Midbrain (tissue), 1 donor: ENCODE measurements at places on chromosomes 5 and 9.

DNA sequence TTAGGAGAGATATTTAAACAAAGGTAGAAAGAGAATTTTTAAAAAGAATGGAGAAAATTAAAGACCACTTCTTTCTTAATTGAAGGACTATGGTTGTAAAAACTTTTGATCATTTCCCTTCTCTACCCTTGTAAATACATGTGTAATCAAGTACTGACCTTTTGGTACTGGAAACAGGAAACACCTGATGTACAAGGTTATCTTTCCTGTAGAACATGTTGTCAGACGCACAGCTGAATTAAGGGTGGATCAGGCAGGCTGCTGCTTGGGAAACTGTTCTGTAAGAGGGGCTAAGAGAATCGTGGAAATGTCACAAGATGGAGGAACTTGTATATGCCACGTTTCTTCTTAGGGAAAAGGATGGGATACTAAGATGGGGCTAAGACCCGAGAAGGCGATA lies 341.6 kb downstream of the ZNF608 start:
- no peak for DNase-seq

DNA sequence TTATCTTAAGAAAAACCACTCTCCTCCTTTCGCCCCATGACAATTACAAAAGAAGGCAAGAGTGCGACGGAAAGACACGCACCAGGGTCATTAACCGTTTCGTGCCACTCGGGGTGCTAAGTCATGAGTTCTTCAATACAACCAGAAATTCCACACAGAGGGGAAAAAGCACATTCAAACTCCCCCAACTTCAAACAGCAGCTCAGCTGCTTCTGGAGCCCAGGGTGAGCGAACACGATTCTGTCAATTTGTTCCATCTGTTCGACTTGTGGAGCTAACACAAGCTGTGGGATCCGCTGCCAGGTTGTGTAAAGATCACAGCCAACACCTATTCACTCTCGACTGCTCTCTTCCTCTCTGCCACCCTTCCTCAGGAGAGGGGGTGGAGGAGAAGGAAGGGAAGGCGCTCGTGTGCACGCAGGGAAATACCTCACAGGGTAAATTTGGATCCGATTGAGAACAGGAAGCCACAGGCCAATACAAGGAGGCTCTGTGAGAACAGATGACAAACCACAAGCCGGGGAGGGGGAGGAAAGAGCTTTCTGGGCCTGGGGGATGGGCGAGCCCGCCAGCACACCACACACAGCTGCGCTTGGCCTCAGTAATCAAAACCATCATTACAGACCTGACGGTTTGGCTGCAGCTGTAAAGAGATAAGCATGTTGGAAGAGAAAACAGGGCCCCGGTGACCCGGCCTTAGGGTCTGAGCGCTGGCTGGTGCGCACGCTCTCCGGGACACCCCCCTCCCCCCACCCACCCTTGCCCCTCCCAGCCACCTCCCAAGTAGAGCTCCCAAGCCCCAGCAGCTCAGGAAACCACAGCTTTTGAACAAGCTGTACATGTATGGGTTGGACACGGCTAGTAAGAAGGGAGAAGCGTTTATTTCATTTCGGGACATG lies 54.3 kb downstream of the PTCH1 start:
- peak; percentile 81 for DNase-seq

DNA sequence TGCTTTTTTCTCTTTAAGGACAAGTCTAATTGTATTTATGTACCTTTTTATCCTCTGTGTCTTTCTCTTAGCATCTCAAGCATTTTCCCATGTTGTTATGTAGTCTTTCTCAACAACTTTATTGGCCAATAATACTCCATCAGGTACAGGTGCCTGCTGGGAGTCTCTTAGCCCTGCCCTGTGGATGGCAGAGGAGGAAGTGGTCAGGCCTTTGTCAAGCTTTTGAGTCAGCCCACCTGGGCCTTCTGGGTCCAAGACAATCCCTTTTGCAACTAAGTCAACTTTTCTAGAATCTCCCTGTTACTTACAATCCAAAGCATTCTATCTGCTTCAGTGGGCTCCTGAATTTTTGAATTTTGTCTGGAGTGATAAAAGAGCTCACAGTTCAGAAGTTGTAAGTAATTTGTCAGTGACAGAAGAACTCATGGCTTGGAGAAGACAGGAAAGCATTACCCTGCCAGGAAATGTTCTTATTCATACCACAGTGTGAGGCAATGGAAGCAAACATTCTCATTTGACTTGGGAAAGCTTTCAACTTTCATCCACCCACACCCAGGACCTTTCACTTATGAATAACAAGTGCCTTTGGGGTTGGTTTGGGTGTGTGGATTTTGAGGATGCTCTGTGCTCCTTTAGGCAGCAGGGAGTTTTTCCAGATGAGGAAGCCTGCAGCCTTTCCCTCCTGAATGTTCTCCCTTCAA lies 200.0 kb upstream of the S1PR3 start:
- DNase-seq = no peak

DNA sequence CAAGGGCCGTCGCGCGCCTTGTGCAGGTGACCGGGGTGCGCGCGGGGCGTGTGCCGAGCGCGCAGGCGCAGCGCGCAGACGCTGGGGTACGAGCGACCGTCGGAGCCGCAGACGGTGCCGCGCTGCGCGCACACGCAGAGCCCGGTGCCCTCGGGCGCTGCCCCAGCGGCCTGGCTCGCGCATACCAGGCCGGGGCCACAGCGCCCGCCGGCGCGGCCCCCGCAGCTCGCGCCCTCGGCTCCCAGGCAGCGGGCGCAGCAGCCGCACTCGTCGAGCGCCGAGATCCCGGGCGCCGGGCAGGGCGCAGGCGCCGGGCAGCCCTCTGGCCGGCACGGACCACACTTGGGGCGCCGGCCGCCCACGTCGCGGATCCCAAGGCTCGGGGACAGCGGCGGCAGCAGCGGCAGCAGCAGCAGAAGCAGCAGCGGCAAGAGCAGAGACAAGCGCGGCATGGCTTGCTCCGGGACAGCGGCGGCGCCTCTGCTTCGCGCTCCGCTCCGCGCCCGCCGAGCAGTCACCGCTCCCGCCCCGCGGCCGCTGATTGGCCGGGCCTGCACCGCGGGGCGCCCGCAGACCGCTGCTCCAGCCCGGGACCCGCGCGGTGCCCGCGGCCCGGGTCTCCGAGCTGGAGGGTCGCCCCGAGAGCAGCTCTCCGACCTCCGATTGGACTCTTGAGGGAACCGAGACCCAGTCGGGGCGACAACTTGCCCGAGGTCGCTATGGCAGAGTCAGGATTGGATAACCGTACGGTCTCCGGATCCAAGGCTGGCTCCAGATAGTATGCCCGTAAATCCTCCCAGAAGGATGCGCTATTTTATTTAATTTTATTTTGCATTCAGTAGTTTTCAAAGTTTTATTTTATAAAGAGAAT lies at the start of gene IGFBPL1:
Gene IGFBPL1 (minus strand): TSS at position 482 of the 871 bp plus-strand sequence. CDS start 30 bp downstream, at position 452.
- no peak for DNase-seq

- DNase-seq = no peak
Measured at GRCh38 chr9:91102269-91102668, 259.4 kb downstream of the AUH start.

DNA sequence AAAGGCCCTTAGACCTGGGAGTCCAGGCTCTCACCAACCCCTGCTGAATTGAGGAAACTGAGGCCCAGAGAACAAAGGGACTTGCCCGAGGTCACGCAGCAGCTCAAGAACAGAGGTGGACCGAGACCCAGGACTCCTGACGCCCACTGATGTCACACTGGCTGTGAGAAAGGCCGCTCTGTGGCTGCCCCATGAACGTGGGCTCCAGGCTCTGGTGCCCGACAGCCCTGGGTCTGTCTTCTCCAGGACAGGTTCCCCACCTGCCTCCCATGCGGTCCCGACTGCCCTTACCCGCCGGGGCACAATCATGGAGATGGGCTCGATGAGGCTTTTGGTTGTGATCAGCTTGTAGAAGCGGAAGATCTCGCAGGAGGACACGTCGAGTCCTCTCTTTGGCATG lies 9.3 kb upstream of the TRIM14 start:
- DNase-seq = no peak

DNA sequence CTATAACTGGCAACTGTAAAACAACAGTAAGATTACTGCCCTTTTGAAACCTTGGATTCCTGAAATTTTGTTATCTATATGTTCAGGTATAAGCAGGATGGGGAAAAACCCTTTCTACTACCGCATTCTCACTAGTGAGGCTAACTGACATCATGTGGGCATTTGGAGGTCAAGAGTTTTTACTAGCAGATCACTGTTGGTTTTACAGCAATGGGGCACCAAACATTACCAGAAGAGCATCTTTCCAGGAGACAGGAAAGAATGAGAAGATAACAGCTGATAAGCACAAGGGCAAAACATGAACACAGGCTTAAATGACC lies 20.9 kb upstream of the TTC33 start:
- no peak for DNase-seq

GRCh38 chr9:95896580-95896979 lies 21.1 kb downstream of the ERCC6L2 start:
- no peak for DNase-seq

- DNase-seq = peak; percentile 63
Measured at GRCh38 chr5:81971111-81971711, 612 bp upstream of the ATG10 start.
